ENCODE measurements at places on chromosomes 3 and 15. TPM values are rescaled to one million over a fixed set of nuclear protein-coding genes. Genes with fewer than 3 reads are reported as not detected.
A peak's percentile ranks its signal among the peaks of the same experiment; 100 is the strongest.

Gene FBXO40
- not detected for total RNA-seq

DNA sequence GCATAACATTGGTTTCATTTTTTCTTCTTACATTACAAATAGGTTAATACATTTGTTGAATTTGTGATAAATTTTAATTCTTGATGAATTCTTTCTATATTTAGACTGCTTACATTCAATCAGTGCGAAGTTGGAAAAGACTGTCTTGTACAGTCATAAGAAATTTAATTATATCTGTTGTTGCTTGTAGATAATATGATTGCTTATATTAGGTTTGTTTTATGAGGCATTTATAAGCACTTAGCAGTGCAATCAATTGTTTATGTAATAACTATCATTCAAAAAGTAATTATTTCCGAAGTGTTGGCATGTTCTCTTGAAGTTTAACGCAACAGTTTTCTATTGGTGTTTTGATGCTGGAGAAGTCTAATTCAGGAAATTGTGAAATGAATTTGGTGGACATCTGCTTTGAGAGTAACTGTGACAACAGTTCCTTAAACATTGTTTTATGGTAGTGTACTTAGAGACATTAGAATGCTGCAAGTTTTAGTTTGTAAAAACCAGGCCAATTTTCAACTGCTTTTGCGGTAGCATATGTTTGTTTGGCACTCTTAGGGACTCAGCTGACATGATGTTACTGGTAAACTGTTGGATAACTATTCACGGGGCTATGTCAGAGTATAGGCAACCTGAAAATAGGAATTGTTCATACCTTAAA, 99.7 kb downstream of the NAALADL2 start:
- H3K4me3 ChIP-seq: no peak overlapping the region
- H3K27ac ChIP-seq: no peak overlapping the region
- H3K27me3 ChIP-seq: no peaks in the 10 kb centered on the region
- no peaks in the 10 kb centered on the region for H3K36me3 ChIP-seq
- no peak for DNase-seq
- H3K4me1 ChIP-seq: no peaks in the 10 kb centered on the region

- DNase-seq: no peak
- no peak overlapping the region for H3K27ac ChIP-seq
- H3K27me3 ChIP-seq: no peaks in the 10 kb centered on the region
- peaks cover 11% of the 10 kb centered on the region for H3K4me1 ChIP-seq
- no peak overlapping the region for H3K4me3 ChIP-seq
These were observed 103.1 kb downstream of the CMSS1 start for GRCh38 chr3:99920481-99921376.

GRCh38 chr15:68184616-68185480, 20.3 kb downstream of the CALML4 start:
- peak overlapping the region; percentile 81 for H3K27ac ChIP-seq
- H3K36me3 ChIP-seq: peaks cover 46% of the 10 kb centered on the region
- H3K4me1 ChIP-seq: peaks cover 7% of the 10 kb centered on the region
- no peak overlapping the region for H3K4me3 ChIP-seq
- no peak for DNase-seq

Gene GOLGA8Q
- total RNA-seq: not detected

Measured in activated CD8-positive, alpha-beta T cell treated with anti-CD3 and anti-CD28 coated beads for 36 hours (primary cell).